Nucleus accumbens (tissue), 56 donors: ENCODE measurements at places on chromosomes 13 and 19.

GRCh38 chr19:40054632-40055031, 1.4 kb downstream of the ZNF780B start:
- no peak for DNase-seq

DNA sequence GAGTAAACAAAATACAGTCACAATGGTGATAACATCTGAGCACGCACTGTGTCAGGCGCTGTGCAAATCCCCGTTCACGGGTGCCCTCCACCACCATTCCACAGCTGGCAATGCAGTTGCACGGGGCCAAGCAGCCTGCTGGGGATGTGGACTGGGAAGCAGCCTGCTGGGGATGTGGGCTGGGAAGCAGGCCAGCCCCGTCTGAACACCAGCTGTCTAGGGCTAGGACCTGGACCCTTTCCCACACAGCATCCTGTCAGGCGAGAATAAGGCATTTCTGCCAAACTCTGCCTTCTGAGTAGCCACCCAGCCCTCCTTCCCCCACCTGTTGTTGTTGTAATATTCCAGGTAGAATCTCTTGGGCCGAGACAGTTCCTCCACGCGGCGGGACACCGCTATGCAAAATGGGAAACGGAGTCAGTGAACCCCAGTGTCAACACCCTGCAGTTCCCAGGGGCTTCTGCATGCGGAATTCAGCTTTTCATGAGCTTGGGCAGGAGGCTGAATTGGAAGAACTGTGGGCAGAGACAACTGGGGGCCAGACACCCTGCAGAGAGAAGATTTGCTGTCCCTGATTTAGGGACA, 27.8 kb upstream of the MIER2 start:
- no peak for DNase-seq

DNA sequence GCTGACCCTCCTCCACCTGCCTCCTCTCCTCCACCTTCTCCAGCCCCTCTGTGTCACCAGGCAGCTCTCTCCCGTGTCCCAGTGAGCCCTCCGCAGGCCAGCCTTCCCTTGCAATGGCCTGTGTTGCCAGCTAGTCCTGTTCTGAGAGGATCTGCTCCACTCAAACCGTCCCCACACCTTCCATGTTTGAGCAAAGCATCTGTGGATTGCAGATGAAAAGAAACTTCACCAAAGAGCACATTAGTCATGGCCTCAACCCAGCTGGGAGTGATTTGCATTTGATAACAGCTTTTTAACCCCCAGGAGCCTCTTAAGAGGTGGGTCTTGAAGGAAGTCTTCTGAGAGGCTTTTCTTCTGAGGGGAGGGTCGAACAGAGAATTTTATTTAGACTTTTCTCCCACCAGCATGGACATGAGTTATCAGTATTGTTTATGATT, 72.8 kb downstream of the COL4A2 start:
- no peak for DNase-seq

DNA sequence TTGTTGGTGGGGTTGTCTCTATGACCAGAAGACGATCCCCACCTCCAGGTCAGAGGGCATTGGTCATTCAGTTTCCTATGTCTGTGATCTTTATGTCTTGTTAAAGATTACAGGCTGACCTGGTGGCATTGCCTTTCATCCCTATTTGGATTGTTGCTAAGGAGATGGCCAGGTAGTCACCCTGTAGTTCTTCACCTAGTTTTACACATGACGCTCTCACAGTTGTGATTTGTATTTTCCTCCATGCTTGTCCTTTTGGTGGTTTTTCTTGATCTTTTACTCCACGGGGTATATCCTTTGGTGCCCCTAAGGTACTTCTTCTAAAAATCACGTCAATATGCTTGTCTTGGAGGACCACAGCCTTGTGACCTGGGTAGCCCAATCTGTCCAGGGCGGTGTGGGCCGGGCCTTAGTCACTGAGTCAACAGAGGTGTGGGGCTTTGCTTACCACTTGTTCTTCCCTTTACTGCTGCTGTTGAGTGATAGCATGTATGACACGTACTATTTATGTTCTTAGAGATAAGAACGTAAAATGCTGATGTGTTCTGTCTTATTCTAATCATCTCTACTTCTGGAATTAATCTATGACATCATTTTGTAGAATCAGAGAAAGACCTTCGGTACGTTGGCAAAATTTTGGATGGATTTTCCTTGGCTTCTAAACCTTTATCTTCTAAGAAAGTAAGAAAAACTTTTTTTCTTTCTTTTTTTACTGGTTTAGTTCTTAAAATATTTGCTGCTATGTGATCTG, 20.1 kb downstream of the GPATCH1 start:
- DNase-seq: no peak

DNA sequence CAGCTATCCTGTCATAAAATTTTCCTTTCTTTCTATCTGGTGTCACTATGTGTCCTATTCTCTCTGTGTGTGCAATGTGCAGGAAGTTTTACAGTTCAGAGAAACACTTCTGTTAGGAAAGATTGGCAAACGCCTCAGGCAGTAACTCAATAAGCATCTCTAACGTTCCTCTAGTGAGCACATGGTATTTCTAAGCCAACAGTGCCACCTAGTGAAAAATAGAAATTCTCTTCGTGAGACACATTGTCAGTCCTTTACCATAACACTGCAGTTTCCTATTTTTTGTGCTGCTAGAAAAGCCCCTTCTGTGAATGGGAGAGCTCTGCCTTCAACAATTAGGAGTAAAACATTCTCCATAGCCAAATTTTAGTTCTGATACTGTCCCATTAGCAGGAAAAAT, 50.7 kb downstream of the ZNF723 start:
- no peak for DNase-seq

DNA sequence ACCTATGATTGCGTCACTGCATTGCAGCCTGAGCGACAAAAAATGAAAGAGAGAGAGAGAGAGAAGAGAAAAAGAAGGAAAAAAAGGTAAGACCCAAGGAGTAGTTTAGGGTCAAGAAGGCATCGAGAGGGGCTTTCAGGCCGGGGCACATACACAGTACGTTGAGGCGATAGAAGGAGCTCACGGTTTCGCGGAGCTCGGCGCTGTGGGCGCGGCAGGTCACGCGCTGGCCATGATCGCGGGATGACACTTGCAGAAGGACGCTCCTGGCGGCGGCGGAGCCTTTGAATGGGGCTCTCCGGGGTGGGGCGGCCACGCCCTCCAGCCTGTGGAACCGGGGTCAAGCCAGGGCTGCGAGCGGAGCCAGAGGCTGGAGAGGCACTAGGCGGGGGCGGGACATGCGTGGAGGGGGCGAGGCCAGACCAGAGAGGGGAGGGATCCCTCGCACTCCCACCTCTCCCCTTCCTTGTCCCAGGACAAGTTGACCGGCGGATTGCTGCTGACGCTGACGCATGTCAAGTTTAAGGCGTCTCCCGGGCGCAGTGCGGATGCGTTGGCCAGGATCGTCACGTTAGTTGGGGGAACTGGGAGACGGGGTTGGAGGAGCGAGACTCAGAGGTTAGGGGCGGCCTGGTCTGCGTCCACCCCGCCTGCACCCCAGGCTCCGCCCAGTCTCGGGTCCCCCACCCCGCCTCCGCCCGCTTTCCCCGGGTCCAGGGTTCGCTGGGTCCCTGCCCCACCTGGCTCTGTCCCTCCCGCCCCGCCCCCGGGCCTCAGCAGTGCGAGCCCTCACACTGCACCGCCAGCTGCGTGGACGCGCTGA, 6.9 kb downstream of the NPHS1 start:
- DNase-seq: no peak

GRCh38 chr13:25266706-25267105, 20.6 kb downstream of the MTMR6 start:
- DNase-seq: no peak

- DNase-seq: no peak
Measured at GRCh38 chr19:38317104-38317612, 1.4 kb upstream of the YIF1B start.

- DNase-seq: no peak
Measured at GRCh38 chr13:101880581-101880980, 428.1 kb downstream of the ITGBL1 start.

DNA sequence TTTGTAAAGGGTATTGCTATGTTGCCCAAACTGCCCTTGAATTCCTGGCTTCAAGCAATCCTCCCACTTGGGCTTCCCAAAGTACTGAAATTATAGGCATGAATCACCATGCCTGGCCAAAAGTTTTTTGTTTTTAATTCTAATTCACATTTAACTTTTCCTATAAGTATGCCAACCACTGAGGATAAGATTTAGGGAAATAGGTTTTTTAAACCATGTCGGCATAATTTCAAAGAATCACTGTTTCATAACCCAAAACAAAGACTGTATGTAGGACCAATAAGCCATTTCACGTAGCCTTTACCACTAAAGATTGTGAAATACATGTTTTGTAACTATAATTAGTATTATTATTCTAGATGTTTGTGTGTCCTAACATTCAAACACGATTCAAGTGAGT, 8.2 kb downstream of the ZDHHC20 start:
- no peak for DNase-seq

GRCh38 chr13:48574041-48574796, 41.3 kb upstream of the RCBTB2 start:
- no peak for DNase-seq

DNA sequence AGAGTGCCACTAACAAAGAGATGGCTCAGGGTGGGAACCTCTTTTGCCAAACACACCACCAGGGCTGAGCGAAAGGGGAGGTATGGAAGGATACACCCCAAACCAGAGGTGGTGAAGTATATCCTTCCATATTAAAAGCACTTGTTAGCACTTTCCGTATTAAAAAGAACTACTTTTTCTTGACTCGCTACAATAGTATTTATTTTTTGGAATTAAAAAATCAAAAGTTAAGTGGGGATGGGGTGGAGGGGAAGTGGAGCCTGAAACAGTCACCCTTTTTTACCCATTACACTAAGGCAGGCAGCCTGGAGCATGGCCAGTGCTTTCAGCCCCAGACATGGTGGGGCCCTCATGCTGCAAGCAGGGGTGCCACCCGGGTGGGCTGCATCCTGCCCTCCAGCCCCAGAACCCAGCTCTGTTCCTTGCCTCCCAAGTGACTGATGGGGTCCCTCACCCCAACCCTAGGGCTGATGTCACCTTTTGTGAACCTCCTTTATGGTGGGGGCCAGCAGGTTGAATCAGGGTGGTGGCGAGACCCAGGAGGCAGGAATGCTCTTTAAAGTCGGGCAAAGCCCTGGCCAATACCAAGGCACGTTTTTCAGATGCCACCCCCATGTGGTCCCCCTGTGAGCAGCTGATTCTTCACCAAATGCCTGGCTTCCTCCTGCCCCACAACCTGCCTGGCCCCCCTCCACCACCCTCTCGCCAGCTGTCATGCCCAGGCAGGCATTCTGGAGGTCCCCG, 31.0 kb downstream of the LYL1 start:
- DNase-seq: peak; percentile 51

GRCh38 chr13:87736849-87737385, 65.7 kb downstream of the SLITRK5 start:
- DNase-seq: no peak

- no peak for DNase-seq
Measured at GRCh38 chr13:20373861-20374260, 141.7 kb upstream of the GJB6 start.

- DNase-seq: no peak
Measured at GRCh38 chr13:73250061-73250460, 191.3 kb downstream of the KLF5 start.

GRCh38 chr13:100836711-100837110, 162.1 kb upstream of the TMTC4 start:
- no peak for DNase-seq

DNA sequence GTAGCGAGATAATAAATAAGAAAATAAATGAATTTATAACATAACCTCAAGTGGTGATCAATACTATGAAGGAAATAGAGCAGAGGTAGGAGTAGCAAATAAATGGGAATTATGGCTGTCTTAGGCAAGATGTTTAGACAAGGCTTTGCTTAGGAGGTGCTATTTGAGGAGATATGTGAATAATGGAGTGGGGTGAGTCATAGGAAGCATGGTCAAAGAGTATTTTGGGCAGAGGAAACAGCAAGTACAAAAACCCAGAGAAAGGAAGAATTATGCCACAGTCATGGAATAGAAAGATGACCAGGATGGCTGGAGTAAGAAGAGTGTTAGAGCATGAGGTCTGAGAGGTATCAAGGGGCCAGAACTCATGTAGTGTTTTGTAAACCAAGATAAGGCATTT, 33.6 kb upstream of the LPAR6 start:
- DNase-seq: no peak

GRCh38 chr13:35771898-35772297, 295.4 kb upstream of the MAB21L1 start:
- no peak for DNase-seq

DNA sequence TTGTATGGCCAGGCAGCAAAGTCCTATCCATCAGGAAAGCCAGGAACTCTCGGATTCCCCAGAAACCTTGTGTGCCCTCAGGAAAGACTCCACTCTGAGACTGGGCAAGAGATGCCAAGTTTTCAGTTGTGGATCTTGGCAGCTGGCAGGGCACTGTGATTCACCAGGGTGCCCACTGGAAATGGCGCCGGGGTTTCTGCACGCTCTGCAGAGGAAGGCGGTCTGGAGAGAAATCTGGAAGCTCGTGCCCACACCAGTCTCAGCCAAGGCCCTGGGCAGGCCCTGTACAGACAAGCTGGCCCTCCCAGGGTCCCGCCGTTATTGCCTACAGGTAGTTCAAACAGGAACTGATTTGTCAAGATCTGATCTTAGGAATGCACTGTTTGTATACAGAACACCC, 4.9 kb downstream of the NAPA start:
- peak; percentile 35 for DNase-seq

- no peak for DNase-seq
Measured at GRCh38 chr13:84553227-84553626, 671.0 kb upstream of the SLITRK1 start.

DNA sequence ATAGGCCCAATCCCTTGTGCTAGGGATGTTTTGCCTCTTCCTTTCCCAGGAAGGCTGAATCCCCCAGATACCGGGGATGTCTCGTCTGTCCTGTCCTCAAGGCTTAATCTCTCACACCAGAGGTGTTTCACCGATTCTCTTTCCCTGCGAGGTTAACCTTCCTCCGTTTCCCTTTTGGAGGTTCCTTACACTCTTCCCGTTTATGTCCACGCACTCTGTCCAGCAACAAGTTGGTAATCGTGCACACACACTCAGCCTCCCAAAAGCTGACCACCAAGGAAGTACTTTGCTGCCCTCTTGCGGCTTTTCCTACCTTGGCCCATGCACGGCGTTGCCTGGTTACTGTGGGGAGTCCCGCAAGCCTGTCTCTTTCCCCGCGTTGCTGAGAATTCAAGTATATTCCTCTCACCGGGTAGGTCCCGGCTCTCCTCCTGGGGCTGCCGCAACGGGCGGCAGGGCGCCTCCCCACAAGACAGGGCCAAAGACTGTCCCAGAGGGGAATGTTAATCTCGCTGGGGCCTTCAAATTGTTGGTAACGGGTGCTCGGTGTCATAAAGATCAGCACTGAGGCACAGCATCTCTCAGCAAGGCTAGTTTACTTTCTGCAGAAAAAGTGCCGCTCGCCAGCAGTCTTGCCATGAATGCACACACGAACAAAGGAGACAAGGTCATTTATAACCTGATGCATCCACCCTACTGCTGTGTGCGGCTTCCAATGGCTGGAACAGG, 36.7 kb upstream of the CD177 start:
- no peak for DNase-seq

DNA sequence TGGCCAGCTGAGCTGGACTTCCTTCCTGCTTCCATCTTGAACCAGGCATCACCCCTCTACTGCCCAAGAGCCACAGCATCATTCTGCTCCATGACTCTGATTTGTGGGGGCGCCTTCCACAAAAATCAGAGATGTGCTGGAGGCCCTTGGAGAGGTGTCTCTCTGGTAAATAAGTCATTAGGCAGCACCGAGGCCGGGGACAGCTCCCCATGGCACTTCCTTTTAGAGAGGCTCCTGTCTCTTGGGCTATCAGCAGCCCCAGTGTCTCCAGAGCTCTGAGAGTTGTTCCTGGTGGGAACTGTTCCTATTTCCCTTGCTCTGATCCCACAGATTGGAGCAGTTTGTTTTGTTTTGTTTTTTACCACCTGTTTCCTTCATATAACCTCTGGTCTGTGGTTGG, 19.9 kb downstream of the NWD1 start:
- DNase-seq: no peak
